ENCODE measurements at places on chromosomes 1 and 21.

DNA sequence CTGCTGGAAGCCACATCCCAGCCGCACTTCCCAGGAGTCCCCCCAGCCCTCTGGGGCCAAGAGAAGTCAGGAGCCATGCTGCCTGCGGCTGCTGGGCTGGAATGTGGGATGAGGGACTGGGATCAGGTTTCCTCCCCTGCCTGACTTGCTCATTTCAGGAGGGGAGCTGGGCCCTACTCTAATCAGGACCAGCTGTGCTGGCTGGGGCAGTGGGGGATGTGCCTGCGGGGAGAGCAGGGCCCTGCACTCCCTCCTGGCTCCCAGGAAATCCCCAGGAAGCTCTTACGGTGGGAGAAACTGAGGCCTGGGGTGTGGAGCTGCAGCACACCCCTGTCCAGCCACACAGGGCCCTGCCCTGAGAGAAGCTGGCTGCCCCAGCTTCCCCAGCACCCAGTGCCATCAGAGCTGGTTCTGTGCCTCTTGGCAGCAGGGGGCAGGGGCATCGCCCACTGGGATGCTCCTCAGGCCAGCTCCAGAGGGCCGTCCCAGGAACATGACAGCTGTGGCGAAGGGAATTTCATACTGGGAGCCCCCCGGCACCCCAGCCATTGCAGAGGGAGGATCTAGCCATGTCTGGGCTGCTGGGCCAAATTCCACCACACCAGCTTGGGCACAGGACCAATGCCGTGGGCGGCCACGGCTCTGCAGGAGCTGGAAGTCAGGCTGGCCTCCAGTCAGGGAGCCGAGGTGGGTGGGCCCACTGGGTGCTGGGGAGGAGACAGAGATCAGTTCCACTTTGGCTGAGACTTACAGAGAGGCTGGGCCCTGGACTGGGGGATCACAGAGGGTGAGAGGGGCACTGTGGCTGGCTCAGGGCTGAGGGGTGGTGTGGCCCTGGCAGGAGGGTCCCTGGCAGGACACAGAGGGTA lies 21.3 kb upstream of the PRSS38 start:
- no peak for DNase-seq

GRCh38 chr1:942864-943533 lies 16.1 kb downstream of the NOC2L start:
- DNase-seq = no peak

GRCh38 chr1:119933397-119933796 lies 37.1 kb upstream of the ADAM30 start:
- no peak for DNase-seq

GRCh38 chr1:93774707-93775106 lies 93.1 kb upstream of the BCAR3 start:
- no peak for DNase-seq

GRCh38 chr1:35810096-35810881 lies 2.5 kb downstream of the AGO4 start:
- no peak for DNase-seq

GRCh38 chr1:42938645-42939615 lies 19.7 kb downstream of the SLC2A1 start:
- peak; percentile 63 for DNase-seq

DNA sequence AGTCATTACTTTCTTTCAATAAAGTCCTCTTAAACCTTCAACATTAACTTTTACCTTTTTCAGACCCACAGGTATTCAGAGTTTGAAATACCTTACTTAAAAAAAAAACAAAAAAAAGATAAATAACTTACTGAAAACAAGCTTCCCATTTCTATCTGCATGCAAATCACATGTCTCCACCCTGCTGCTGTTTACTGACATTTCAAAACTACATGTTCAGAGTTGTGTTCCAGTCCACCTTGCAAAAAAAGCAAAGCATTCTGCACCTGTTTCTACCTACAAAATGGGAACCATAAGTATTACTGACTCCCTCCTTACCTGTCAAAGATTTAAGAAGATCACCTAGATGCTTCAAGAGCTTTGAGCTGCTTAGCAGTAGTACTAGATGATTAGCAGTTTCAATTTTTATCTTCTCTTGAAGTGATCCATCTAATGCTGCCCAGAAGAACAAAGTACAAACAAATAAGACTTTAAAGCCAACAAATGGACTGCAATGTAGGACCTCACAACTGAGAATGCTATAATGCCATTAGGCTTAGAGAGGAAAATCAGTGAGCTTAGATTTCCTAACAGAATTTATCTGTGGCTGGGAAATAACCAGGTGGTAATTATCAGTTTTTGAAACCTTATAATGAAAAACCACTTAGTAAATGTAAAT lies 61.2 kb downstream of the ANKRD13C start:
- DNase-seq = no peak

DNA sequence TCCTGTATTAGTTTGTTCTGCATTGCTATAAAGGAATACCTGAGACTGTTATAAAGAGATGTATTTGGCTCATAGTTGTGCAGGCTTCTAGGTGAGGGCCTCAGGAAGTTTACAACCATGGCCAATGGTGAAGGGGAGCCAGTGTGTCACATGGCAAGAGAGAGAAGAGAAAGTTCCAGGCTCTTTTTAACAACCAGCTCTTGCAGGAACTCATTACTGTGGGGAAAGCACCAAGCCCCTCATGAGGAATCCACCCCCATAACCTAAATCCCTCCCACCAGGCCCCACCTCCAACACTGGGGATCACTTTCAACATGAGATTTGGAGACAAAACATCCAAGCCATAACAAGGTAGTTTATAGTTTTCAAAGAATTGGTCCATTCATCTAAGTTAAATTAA lies 5.0 kb upstream of the MEAF6 start:
- DNase-seq = no peak

DNA sequence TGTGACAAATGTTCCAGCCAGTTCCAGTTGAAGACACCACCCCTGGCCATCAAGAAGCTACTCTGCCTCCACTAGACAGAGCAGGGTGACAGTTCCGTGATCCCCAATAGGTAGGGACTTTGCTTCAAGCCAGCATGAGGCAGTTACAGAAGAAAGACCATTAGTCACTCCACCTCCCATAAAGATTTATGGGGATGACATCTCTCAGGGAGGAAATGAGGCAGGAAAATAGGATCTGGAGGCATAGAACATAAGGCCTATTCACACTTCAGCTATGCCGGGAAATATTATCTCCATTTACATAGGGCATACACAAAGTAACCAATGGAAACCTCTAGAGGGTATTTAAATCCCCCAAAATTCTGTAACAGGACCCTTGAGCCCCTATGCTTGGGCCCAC lies 3.5 kb upstream of the GBP7 start:
- DNase-seq = no peak

- no peak for DNase-seq
Measured at GRCh38 chr1:56527548-56528302, 51.6 kb downstream of the PLPP3 start.

DNA sequence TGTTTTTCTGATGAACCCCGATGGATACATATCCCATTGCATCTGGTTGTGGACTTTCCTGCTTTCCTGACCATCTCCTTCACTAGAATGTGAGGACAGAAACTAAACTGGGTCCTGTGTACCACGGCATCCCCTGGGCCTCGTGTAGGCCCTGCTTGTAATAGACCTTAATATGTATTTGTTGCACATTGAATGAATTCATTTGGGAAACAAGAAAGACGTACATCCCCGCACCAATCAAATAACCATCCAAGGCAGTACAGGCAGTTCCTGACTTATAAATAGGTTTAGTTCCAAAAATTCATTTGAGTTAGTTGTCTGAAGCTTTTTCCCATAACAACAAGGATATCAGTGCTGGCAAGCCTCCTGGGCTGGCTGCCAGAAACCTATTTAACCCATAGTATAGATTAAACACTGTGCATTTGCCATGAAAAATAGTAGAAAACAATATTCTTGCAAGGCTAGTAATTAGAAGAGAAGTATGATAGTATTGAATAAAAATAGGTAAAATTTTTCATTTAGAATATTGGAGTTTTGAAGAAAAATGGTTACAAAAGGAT lies 81.8 kb upstream of the CD34 start:
- no peak for DNase-seq

GRCh38 chr1:36530261-36530660 lies 47.5 kb upstream of the CSF3R start:
- peak; percentile 36 for DNase-seq

DNA sequence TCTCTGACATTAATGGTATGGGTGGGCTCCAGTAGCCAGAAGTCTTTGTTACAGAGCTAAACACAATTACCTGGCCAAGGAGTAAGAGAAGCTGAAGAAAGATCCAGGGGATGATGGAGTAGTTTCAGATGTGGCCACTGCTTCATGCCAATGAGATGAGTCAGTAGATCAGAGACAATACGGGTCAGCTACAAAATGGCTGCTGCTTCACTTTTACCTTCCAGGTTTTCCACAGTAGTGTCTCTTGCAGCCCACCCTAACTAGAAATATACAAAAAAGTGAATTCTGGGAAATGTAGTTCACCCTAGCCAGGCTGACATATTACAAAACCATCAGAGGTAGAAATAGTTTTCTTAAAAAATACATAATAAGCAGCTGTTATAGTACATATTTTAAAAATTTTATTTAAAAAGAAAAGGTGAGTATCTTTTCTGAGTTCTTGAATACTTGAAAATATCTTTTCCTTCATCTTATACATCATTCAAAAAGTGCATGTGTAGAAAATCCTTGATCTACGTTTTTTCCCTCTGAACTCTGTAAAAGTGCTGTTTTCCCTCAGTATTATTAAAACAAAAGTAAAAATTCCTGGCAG lies 36.1 kb downstream of the LRIF1 start:
- no peak for DNase-seq

DNA sequence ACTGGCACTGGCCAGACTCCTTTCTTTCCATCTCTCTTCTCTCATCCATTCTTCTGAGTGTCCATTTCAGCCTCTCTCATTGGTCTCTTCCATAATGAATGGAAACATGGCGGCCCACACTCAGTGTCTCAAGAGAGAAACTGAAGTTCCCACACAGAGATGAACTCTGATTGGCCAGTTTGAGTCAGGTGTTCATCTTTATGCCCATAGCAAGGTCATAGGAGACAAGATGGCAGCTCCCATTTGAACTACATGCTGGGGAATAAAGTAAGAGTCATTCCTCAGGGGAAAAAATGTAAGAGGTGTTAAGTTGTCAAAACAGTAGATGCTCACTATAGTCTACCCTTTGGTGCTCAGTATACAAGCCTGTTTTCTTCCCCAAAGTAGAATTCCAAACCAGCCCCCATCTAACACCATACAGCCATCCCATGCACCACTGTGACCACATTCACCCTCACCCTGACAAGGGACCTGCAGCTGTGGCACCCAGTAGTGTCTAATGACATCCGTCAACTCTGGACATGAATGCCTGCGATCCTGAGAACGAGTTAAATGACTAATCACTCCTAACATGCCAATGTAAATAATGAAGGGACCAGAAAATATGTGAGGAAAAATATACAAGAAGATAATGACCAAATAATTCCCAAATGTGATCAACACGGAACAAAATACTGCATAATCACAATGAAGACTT lies 12.4 kb downstream of the CDA start:
- no peak for DNase-seq

DNA sequence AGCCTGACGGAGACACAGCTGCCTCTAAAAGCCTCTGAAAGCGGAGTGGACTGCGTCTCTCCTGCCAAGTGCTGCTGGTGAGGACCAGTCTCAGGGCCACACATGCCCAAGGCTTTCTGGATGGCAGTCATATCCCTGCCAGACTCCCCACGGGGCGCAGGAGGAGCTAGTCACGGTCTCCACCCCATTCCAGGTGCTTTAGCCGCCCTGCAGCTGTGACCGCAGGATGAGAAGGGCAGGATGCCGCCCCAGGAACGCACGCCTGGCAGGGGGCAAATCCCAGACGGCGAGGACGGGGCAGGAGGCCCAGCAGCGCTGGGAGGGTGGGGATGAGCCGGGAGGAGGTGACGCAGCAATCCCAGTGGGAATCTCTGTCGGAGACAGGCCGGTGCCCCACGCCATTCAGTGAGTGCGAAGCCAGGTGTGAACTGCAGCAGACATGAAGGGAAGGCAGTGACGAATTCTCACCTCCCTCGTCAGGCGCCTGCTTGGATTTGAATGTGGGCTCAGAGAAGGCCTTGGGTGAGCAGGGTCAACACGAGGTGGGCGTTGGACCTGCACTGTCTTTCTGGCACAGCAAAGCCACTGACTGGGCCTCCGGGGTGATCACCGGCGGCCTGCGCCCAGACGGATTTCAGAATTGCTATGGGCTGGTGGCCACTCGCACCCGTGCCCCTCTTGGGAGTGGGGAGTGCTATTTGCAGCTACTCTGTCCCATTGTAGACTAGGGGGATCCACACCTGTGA lies 38.5 kb upstream of the SLC19A1 start:
- peak; percentile 60 for DNase-seq

DNA sequence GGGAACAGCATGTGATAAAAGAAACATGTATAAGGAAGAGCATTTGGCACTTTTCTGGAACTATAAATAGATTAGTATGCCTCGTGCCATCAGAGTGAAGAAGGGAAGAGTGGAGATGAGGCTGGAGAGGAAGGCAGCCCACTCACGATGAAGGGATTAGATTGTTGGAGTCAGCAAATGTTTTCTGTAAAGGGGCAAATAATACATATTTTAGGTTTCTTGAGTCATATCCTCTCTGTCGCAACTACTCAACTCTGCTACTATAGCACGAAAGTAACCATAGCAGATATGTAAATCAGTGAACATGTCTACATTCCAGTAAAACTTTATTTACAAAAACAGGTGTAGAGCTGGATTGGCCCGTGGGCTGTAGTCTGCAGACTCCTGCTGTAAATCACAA lies 147.8 kb downstream of the TENT5C start:
- DNase-seq = no peak

DNA sequence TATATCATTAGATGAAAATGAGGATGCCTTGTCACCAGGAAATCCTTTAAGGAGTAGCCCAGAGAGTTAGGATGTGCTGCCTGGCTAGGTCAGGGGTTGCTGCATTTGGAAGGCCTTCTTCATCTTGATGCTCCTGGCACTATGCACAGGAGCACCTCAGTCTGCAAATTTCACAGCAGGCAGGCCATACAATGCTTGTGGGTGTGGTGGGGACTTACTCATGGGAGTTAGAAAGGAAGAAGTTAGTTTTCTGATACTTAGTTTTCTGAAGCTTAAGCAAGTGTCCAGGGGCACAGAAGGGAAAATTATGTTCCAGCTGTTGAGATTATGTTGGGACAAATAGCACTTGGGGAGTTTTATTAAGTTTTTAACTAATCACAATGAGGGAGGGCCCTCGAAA lies 11.4 kb downstream of the HLX start:
- no peak for DNase-seq
